ENCODE measurements at places on chromosomes 5 and 9. TPM values are rescaled to one million over a fixed set of nuclear protein-coding genes. Genes with fewer than 3 reads are reported as not detected.

Gene PLAA
- total RNA-seq: 34.8 TPM

Gene ANKRD34B
- total RNA-seq: not detected

Gene MYMK
- not detected for total RNA-seq

Gene HTR1A
- not detected for total RNA-seq

Gene RAD17
- 35.1 TPM for total RNA-seq

Gene ZNF618
- total RNA-seq: 17.8 TPM

Gene PKN3
- 4.9 TPM for total RNA-seq

Gene GARIN3
- not detected for total RNA-seq

All from uterus (tissue), 4 donors.